HFFc6 (cell line): ENCODE measurements at places on chromosomes 2 and 18.

DNA sequence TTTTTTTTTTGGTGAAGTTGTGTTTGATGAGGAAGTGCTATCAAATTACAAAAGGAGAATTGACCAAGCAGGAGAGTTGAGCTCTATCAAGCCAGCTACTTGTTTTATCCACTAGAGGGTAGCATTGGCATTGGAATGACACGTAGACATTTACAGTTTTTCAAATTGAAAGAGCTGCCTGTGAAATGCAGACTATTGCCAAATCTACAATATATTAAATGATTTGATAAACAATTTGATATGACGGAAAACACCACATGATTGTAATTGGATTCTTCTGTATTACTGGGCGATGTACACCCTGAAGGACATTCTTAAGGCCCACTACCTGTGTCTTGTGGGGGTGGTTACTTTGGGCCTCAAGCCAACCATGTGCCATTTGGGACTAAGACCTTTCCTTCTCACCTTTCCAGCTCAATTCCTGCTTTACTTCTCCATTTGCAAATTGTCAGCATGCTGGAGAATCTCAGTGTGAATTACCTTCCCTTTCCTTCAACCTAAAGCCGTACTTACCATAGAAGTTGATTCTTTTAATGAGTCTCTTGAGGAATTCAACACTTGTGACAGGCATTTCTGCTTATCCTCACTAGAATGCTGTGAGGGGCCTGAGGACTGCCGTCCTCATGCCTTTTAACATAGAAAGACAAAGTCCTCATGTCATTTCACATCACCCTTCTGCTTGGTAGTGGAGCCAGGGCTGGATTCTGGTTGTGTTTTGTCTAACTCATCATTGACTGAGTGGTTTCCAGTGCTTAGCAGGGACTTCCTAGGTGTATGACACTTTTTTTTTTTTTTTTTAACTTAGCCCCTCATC is 134.8 kb upstream of the THUMPD2 start:
- peak; percentile 75 for DNase-seq

DNA sequence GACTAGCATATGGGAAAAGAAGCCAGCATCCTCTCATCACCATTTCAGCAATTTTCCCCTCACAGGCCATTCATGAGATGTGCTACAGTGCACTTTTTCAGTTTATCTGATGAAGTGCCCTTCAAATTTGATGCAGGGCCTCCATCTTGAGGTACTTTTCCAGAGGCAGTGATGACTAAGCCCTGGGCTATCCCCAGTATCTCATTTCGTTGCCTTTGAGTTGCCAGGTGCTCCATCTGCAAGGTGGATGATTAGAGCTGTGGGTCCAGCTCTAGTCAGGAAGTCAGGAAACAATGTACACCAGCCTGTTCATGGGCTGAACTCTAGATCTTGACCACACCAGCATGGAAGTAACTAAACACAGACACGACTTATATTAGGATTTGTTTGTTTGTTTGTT is 425.2 kb downstream of the METTL4 start:
- no peak for DNase-seq

DNA sequence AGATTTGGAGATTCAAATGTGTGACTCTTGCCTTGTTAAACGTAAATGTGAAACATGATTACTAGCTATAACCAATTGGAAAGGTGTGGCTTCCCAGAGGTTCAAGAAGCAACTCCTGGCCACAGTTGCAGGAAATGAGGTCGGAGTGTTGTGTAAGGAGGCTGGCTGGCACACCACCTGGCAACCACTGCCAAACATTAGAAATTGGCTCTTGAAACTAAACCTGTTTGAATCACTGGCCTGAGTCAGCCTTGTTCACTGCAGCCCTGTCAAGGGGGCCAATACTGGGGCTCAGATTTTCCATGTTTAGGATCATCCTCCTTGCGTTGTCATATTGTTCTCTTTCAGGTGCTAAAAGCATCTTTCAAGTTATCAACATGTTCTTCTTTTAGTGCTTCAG is 206.3 kb downstream of the ARL6IP6 start:
- no peak for DNase-seq

GRCh38 chr2:237540823-237541222 is 25.6 kb upstream of the PRLH start:
- DNase-seq = peak; percentile 22

GRCh38 chr2:183014005-183014404 is 24.3 kb downstream of the NCKAP1 start:
- no peak for DNase-seq

DNA sequence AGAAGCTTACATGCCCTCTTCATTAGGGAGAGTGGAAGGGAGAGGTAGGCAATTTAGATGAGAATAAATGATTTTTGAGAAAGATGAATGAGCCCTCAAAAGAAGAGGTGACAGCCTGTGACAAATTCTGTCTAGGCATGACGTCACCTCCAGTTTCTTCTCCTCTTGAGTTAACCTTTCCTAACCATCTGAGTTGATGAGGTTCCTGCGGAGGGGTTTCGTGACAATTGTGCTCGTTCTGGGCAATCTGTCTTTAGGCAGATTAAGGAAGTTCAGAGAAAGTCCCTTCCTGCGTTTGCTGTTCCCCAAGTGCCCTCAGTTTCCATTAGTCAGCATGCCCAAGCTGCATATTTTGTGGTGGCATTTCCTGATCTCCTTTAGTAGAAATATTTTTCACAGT is 640.2 kb upstream of the SYT4 start:
- no peak for DNase-seq

GRCh38 chr2:212816267-212816666 is 277.7 kb upstream of the ERBB4 start:
- DNase-seq = no peak

DNA sequence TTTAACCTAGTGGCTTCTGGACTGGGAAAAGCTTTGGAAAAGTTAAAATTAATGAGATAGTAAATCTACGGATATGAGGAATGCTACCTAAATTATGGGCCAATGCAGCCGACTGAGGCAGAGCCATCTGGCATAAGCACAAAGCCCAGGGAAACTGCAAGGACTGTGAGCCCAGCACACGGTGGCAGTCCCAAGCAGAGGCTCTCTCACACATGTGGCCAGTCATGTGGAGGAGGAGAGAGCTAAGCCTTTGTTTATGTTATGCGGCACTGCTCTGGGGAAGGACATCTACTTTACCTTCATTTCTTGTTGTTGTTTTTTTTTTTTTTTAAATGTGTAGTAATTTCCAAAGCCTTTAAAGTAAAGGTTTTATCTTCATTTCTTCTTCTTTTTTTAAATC is 267.0 kb downstream of the STK39 start:
- DNase-seq = no peak
